ENCODE measurements at places on chromosomes 13 and 19.

DNA sequence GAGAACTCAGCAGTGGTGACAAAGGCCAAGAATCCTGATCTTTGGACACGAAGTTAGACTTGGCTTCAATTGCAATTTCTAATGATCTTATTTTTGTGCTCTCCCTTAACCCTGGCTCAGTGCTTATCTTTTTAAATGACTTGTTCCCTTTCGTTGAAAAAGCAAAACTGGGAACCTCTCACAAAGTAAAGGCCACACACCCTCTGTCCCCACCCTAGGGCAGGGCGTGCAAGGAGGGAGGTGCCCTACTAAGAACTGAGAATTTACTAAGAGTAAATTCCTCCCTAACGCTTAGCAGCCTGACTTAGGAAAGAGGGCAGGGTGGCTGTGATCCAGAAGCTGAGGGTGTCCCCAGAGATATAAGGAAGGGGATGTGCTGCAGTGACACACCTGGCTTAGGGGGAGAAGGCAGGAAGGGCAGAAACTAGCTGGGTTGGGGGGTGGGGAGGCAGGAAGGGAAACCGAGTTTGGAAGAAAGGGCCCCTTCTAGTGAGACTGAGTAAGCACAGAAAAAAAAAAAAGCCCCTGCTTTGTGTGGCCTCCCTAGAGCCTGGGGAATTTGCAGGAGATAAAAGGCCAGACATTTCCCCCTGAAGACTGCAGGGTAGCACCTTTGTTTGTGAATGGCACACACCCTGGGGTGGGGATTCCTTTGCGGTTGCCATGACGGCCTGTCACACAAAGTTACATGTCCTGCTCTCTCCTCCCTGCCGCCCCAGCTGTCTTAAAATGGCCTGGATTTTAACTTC is 435.1 kb downstream of the EFNB2 start:
- DNase-seq, result no peak

- DNase-seq, result no peak
Measured at GRCh38 chr19:3979289-3979673, 6.0 kb downstream of the EEF2 start.

DNA sequence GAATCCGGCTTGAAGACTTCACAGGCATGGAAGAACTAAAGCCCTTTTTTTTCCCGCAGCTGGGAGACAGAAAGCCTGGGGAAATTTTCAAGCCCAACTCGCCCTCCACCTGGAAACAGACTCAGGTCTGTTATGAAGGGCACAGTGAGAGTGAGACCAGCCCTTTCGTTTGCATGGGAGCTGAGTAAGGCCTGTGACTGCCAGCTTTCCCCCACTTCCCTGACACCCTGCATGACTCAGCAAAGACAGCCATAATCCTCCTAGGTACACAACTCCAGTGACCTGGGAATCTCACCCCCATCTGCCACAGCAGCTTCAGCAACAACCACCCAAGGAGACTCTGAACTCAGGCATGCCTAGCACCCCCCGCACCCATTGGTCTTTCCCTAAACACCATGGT is 87.6 kb upstream of the ZNF91 start:
- no peak for DNase-seq

- DNase-seq, result no peak
Measured at GRCh38 chr19:2455851-2456570, 748 bp downstream of the LMNB2 start.

GRCh38 chr13:23510979-23511735 is 59.1 kb upstream of the TNFRSF19 start:
- peak; percentile 16 for DNase-seq

- no peak for DNase-seq
Measured at GRCh38 chr13:33711436-33711835, 106.5 kb upstream of the RFC3 start.

DNA sequence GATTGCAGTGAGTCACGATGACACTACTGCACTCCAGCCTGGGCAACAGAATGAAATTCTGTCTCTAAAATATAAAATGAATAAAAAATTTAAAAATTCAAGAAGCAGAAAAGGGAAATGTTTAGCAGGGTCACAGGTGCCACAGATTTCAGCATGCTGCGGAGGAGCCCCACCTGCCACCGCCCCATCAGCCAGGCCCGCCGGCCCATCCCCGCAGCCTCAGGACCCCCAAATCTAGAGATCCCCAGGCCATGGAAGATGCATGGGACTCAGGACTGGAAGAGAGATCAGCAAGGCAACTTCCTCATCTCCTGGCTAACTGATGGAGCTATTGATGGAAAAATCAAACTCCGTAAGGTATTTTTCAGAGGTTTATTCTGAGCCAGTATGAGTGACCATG is 208.2 kb downstream of the UQCRFS1 start:
- DNase-seq, result no peak

- no peak for DNase-seq
Measured at GRCh38 chr19:54551293-54551692, 22.3 kb upstream of the LILRA2 start.

- DNase-seq, result no peak
Measured at GRCh38 chr13:79678100-79678499, 197.1 kb downstream of the NDFIP2 start.

GRCh38 chr13:35028338-35028867 is 86.3 kb downstream of the NBEA start:
- DNase-seq, result no peak

GRCh38 chr19:50333737-50334617 is 4.8 kb upstream of the KCNC3 start:
- peak; percentile 41 for DNase-seq

GRCh38 chr19:48696353-48697010 is 711 bp downstream of the FUT2 start:
- no peak for DNase-seq

GRCh38 chr13:33150126-33150525 is 133.9 kb downstream of the KL start:
- DNase-seq, result peak; percentile 75

GRCh38 chr19:45777395-45777961 is 4.8 kb downstream of the DMPK start:
- no peak for DNase-seq

- DNase-seq, result no peak
Measured at GRCh38 chr19:52296400-52296772, 583 bp upstream of the ZNF480 start.

DNA sequence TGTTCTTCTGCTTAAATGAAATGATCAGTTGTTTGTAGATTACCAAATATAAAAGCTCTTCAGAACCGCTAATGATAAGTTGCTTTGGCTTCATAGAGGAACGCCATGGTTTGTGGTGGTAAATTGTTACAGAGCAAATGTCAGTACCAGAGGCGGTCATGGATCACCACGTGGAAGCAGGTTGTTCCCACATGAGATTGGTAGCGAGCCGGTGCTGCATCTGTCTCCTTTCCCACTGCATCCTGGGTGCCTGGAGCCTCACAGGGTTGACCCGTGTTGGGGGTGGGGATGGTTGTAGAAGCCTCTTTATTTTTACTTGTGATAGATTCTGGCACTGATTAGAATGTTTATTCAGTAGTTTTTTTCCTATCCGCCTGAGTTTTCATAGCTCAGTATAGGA is 14.7 kb downstream of the GARRE1 start:
- DNase-seq, result no peak

DNA sequence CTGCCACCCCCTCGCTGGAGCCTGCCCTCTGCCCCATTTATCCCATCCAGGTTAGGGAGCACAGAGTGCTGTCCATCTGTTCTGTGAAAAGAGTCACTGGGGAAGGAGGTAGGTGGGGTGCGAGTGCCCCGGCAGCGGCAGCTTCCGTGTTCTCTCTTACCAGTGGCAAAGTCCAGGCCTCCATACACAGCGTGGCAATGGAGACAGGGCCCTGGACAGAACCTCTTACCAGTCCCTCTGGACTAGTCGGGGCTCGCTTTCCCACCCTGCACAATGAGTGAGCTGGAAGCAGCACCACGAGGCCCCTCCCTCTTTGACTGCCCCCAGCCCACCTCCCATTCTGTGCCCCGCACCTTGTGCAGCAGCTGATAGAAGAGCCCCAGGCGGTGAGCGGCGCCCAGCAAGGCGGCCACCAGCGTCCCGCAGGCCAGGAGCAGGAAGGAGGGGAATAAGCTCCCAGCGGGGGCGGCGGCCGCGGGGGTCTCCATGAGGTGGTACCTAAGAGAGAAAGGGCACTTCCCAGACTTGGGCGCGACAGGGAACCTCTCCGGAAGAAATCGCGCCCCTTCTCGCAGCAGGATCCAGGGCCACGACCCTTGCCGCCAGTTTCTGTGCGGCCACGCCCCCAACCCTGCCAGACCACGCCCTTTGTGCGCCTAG is 17.5 kb downstream of the SYDE1 start:
- DNase-seq, result no peak
